CD4-positive, alpha-beta T cell (primary cell): ENCODE measurements at places on chromosomes 3 and 15. TPM values are rescaled to one million over a fixed set of nuclear protein-coding genes. Genes with fewer than 3 reads are reported as not detected.

GHSR gene
- total RNA-seq: not detected

DNA sequence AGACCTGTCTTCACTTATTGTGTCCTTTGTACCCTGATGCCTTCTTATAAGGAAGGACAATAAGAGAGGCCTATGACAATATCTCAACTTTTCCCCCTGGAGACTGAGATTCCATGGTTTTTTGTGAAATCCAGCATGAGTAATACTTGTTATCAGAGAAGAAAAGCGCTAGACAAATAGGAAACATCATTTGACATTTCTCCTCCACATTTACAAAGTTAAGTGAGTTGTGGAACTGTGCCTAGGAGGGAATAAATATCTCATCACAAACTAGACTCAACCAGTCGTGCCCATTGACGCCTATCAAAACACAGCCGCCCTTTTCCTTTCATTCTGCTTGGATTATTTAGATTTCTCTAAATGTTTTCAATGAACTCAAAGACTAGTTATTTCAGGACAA is 253.1 kb downstream of the MECOM start:
- DNase-seq: no peak
- no peaks in the 10 kb centered on the region for H3K36me3 ChIP-seq
- no peaks in the 10 kb centered on the region for H3K27me3 ChIP-seq
- no peak overlapping the region for H3K4me3 ChIP-seq
- no peaks in the 10 kb centered on the region for H3K4me1 ChIP-seq

CACNA2D3 gene
- total RNA-seq: not detected

ZNF710 gene
- 6.5 TPM for total RNA-seq

DNA sequence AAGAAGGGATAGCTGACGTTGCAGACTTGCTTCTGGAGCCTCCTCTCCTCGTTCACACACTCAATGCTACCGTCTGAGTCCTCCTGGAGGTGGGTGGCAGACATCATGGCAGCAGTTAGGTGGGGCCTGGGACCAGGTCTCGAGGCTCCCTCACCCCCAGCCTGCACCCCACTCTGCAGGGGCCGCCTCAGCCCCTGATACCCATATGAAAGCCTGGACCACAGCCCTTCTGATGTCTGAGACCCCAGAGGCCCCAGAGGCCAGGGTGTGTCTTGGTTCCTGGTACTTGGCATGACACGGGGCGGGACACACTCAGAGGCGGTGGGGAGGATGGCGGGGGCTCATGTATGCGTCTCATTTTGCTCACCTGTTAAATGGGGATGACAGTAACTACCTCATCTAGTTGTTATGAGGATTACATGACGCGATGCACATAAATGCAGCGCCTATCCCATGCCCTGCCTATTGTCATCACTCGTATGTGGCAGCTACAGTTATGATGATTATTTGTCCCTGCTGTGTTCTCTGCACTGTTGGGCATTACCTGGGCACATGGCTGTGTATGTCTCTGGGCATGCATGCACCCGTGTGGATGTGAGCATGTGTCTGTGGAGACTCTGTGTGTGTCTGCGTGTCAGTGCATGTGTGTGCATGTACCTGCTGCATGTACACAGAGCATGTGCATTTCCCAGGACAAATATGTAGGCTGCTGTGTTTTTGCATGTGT is 39.9 kb downstream of the FEM1B start:
- no peaks in the 10 kb centered on the region for H3K4me1 ChIP-seq
- H3K4me3 ChIP-seq: no peak overlapping the region
- DNase-seq: no peak

ITIH1 gene
- not detected for total RNA-seq

GRCh38 chr3:25458420-25458814 is 30.4 kb downstream of the RARB start:
- no peaks in the 10 kb centered on the region for H3K4me1 ChIP-seq
- H3K27ac ChIP-seq: no peak overlapping the region
- no peak for DNase-seq
- no peaks in the 10 kb centered on the region for H3K27me3 ChIP-seq
- H3K36me3 ChIP-seq: no peaks in the 10 kb centered on the region

GRCh38 chr3:12121466-12121865 is 37.2 kb downstream of the TIMP4 start:
- H3K36me3 ChIP-seq: no peaks in the 10 kb centered on the region
- H3K27ac ChIP-seq: no peak overlapping the region
- no peak overlapping the region for H3K4me3 ChIP-seq
- H3K27me3 ChIP-seq: peaks cover 2% of the 10 kb centered on the region
- no peak for DNase-seq

DNA sequence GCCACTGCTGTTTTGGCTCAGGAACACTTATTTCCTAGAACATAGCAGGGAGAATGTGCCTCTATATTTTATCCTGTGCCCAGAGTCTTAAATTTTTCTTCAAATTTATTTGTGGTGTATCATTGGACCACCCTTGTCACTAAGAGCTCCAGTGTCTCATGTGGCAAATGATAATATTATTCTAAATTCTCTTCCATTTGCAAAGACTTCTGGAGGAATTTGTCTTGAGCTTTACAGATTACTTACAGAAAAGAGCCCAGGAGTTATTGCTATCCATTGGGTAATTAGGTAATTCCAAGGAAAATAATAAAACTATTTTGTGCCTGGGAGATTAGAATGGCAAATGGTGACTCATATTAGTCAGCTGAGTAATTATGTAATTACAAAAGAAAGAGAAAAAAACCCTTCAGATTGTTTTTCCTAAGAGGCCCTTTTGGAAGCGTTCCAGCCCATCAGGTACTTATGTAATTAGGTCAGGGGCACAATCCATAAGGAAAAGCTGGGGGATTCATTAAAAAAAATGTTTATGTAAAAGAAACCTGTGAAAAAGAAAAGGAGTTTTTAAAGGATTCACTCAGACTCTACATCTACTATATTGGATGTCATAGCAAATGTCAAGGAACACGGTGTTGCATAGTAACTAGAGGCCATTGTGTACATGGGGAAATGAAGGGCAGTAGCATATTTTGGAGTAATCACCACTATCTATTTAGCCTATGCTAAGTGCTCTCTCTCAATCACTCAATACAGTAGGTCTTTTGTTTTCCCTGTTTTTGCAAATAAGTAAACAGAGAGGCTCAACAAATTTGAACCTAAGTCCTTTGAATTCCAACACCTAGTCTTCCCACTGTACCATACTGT is 380.9 kb upstream of the RARB start:
- no peak for DNase-seq
- H3K4me1 ChIP-seq: no peaks in the 10 kb centered on the region
- H3K36me3 ChIP-seq: no peaks in the 10 kb centered on the region
- H3K27me3 ChIP-seq: no peaks in the 10 kb centered on the region
- H3K27ac ChIP-seq: no peak overlapping the region

DNA sequence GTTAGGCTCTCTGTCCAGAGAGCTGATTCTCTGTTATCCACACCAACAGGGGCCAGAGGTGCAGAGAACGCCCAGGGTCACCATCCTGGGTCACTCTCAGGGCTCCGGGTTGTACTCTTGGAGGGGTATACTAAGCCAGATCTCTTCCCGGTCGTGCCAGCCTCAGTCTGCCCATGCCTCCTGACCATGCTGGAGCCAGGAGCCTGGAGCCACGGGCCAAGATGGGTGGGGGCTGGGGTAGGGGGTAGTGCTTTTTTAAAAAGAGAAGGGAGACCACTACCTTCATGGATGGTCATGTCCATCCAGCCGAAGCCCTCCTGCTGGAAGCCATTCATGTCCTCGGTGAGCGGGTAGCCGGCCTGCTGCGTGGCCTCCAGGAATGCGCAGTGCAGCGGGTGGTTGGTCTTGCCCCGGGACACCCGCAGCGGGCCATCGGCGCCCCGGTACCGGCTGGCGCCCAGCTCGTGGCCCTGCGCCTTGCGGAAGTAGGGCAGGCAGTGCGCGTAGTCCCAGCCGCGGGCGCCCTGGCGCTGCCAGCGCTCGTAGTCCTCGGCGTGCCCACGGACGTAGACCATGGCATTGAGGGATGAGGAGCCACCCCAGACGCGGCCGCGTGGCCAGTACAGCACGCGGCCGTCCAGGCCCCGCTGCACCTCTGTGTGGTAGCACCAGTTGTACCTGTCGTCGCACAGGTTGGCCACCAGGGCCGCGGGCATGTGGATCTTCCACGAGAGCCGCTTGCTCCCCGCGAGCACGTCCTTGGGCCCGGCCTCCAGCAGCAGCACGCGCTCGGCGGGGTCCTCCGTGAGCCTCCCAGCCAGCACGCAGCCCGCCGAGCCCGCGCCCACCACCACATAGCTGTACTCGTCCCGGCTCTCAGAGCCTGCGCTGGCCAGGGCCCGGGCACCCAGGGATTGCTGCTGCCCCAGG is 22.9 kb downstream of the CHDH start:
- DNase-seq: no peak
- H3K4me1 ChIP-seq: no peaks in the 10 kb centered on the region
- no peaks in the 10 kb centered on the region for H3K36me3 ChIP-seq
- no peaks in the 10 kb centered on the region for H3K27me3 ChIP-seq
- H3K4me3 ChIP-seq: no peak overlapping the region
- no peak overlapping the region for H3K27ac ChIP-seq

PPCDC gene
- 5.5 TPM for total RNA-seq

- H3K27ac ChIP-seq: no peak overlapping the region
- H3K36me3 ChIP-seq: no peaks in the 10 kb centered on the region
- H3K27me3 ChIP-seq: no peaks in the 10 kb centered on the region
- no peak for DNase-seq
- no peak overlapping the region for H3K4me3 ChIP-seq
- H3K4me1 ChIP-seq: no peaks in the 10 kb centered on the region
These were observed 364.1 kb downstream of the CGGBP1 start for GRCh38 chr3:87694678-87695077.
